ENCODE measurements at places on chromosomes 12 and 14. TPM values are rescaled to one million over a fixed set of nuclear protein-coding genes. Genes with fewer than 3 reads are reported as not detected.

DNA sequence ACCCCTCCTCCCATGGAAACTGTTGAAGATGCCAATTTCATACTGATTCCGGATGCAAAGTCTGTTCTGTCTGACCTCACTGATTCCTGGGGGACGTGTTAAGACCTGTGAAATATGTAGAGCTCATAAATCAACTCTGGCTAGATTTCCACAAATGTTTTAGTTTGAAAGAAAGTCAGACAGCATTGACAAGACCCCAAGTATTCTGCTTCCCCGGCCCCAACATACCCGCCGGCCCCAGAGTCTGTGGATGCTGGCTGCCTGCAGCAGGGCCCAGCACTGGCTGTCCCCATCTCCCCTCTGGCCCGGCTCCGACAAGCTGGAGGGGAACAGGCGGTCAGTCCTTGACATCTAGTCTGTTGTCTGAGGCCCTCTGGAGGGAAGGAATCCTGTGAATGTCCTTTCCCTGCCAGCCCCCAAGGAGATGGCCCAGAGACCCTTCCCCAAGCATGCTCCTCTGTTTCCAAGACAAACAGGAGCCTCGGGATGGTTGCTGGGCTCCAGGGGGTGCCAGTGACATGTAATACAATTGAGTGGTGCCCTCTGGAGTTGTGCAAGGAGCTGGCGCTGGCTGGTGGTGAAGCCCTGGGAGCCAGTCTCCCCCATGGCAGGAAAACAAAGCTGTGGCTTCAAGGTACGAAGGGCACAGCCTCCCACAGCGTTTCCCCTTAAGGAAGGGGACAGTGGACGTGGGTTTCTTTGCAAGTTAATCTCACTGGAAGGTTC, 22.3 kb downstream of the FBLN5 start:
- peak overlapping the region; percentile 53 for H3K27ac ChIP-seq
- H3K4me3 ChIP-seq = no peak overlapping the region
- no peaks in the 10 kb centered on the region for H3K4me1 ChIP-seq
- H3K27me3 ChIP-seq = no peaks in the 10 kb centered on the region

GRCh38 chr14:54685286-54685845, 118.4 kb downstream of the SAMD4A start:
- no peak for DNase-seq
- peaks cover 21% of the 10 kb centered on the region for H3K4me1 ChIP-seq
- H3K27ac ChIP-seq = peak overlapping the region; percentile 63
- no peaks in the 10 kb centered on the region for H3K27me3 ChIP-seq

- no peaks in the 10 kb centered on the region for H3K27me3 ChIP-seq
- H3K4me3 ChIP-seq = no peak overlapping the region
- DNase-seq = no peak
- H3K27ac ChIP-seq = no peak overlapping the region
Observed at GRCh38 chr14:90520326-90520725, 123.5 kb downstream of the CALM1 start.

GRCh38 chr12:76708296-76708695, 55.6 kb upstream of the ZDHHC17 start:
- peaks cover 5% of the 10 kb centered on the region for H3K4me1 ChIP-seq
- H3K27me3 ChIP-seq = no peaks in the 10 kb centered on the region
- no peaks in the 10 kb centered on the region for H3K36me3 ChIP-seq

DNA sequence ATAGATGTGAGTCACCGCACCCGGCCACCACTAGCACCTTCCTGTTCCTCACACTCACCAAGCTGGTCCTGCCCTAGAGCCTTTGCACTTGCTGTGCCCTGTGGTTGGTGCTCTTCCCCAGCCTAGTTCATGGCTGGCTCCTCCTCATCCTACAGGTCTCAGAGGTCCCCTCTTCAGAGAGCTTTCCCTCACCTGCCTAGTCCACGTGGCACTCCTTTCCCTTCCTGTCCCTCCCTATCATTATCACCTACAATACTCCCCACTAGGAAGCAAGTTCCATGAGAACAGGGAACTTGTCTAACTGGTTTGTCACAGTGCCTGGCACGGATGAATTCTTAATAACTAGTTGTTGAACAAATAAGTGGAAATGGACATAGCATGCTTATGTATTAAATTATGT, 24.0 kb upstream of the TMED10 start:
- no peak overlapping the region for H3K27ac ChIP-seq
- H3K4me3 ChIP-seq = no peak overlapping the region
- H3K27me3 ChIP-seq = no peaks in the 10 kb centered on the region
- peak; percentile 40 for DNase-seq
- peaks cover 16% of the 10 kb centered on the region for H3K4me1 ChIP-seq
- no peaks in the 10 kb centered on the region for H3K36me3 ChIP-seq

The ANKS1B gene
- 0.22 TPM for polyA plus RNA-seq

DNA sequence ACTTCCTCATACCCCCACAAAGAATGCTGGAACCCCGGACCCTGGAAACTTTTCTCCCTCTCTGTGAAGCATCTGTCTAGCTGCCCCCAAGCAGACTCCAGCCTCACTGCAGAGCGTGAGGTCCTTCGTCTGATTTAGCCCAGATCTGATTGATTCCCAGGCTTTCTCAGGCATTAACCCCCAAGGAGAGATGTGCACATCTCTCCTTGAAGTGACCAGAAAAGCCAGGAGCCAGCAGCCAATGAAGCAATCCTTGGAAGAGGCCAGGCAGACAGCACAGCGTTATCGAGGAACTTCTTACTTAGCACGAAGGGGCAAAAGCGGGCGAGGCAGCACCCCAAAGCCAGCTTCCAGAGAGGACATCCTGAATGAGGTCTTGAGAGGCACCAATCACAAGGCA, 100.7 kb downstream of the ZFP36L1 start:
- H3K4me1 ChIP-seq = peaks cover 77% of the 10 kb centered on the region
- H3K27me3 ChIP-seq = no peaks in the 10 kb centered on the region
- H3K27ac ChIP-seq = no peak overlapping the region
- no peaks in the 10 kb centered on the region for H3K36me3 ChIP-seq

The SMIM41 gene
- 1.1 TPM for polyA plus RNA-seq

GRCh38 chr12:19694627-19695026, 255.3 kb downstream of the AEBP2 start:
- H3K27me3 ChIP-seq = no peaks in the 10 kb centered on the region
- H3K4me1 ChIP-seq = peaks cover 12% of the 10 kb centered on the region
- no peaks in the 10 kb centered on the region for H3K36me3 ChIP-seq
- H3K4me3 ChIP-seq = no peak overlapping the region
- H3K27ac ChIP-seq = peak overlapping the region; percentile 18

DNA sequence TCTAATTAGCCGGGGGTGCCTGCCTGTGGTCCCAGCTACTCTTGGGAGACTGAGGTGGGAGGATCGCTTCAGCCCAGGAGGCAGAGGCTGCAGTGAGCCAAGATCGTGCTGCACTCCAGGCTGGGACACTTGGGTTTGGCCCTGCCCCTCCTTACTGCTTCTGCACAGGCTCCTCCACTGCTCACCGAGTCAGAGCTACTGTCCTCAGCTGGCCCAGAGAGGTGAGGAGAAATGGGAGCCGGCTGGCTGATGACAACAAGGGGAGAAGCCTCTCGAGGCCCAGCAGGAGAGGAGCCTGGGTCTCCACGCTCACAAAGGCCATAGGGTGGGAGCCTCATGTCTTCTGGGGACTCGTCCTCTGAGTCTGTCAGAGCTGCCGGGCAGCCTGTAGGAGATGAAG, 13.7 kb downstream of the CALCOCO1 start:
- H3K4me3 ChIP-seq = no peak overlapping the region
- no peaks in the 10 kb centered on the region for H3K4me1 ChIP-seq
- DNase-seq = no peak
- peaks cover 53% of the 10 kb centered on the region for H3K36me3 ChIP-seq
- no peak overlapping the region for H3K27ac ChIP-seq
